ENCODE measurements at places on chromosomes 13 and 19. TPM values are rescaled to one million over a fixed set of nuclear protein-coding genes. Genes with fewer than 3 reads are reported as not detected.

- no peak for DNase-seq
Observed at GRCh38 chr13:31179754-31180153, 18.1 kb upstream of the HSPH1 start.

The KLK5 gene
- not detected for total RNA-seq

DNA sequence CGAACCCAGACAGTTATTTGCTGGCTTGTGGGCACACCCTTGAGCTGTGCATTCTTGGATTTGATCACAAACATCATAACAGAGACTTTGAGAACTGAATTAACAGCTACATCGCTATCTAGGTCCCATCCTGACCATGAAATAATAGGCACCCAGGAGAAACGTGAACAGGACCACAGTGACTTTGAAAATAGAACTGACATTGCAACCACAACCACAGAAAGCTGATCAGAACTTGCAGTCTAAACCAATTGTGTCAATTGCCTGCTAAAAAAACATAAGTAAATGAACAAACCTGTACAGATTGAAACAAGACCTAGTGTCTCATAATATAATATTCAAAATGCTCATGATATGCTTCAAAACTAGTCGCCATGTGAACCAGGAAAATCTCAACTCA, 18.3 kb upstream of the KATNAL1 start:
- DNase-seq: no peak

GRCh38 chr13:43773602-43774001, 13.2 kb downstream of the ENOX1 start:
- no peak for DNase-seq

The ZNF486 gene
- 4.3 TPM for total RNA-seq

The GRIN2D gene
- 0.61 TPM for total RNA-seq

DNA sequence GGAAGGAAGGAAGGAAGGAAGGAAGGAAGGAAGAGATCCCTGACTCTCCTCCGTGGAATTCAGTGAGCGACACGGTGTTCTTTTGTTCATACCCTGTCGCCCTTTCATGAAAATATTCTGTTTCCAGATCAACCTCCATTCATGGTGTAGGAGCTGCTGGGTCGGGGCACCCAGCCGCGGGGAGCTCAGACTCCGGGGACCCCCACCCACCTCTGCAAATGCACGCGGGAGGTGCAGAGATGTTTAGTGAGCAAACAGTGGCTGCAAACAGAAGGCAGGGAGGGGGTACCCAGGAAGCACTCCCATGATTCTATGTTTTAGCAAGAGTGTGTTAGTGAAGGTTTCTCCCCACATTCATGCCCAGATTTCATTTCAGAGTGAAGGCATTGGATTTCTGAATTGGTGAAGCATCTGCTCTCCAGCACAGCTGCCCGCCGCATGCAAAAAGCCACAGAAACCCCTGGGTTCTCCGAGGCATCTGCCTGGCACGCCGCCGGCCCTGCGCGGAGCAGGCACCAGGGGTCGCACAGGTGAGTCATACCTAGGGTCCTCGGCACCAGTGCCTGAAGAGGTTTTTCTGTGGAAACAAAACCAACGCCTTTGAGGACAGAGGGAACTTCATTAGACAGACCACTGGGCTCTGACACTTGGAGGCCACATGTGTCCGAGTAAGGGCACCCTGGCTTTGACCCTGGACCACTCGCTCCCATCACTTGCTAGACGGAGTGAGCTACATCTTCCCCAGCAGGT, 80.6 kb downstream of the ZNF557 start:
- no peak for DNase-seq

- no peak for DNase-seq
Observed at GRCh38 chr13:36428086-36428485, 4.2 kb upstream of the CCNA1 start.

- DNase-seq: no peak
Observed at GRCh38 chr13:100694722-100695508, 20.3 kb upstream of the TMTC4 start.

GRCh38 chr19:14700711-14701375, 11.0 kb downstream of the ZNF333 start:
- no peak for DNase-seq

The THSD1 gene
- total RNA-seq: 17.3 TPM

The TEKTIP1 gene
- 3.2 TPM for total RNA-seq

The RNF113B gene
- total RNA-seq: not detected

GRCh38 chr13:102176846-102177245, 225.0 kb downstream of the FGF14 start:
- no peak for DNase-seq

DNA sequence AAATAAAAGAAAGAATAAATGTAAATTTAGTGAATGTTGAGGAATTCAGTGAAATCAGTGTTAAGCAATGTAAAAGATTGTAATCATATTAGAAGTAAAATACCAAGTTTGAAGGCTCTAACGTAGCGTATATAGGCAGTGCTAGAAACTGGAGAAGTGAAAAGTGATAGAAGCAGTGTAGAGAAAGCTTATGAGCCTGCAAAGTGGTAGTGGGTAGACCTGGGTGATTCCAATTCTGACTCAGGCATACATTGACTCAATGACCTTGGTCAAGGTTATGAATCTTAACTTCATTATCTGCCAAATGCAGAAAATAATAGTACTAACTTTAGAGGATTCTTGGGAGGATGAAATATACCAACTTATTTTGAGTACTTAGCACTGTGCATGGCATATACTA, 4.1 kb downstream of the SLC10A2 start:
- no peak for DNase-seq

The AMER2 gene
- total RNA-seq: not detected

DNA sequence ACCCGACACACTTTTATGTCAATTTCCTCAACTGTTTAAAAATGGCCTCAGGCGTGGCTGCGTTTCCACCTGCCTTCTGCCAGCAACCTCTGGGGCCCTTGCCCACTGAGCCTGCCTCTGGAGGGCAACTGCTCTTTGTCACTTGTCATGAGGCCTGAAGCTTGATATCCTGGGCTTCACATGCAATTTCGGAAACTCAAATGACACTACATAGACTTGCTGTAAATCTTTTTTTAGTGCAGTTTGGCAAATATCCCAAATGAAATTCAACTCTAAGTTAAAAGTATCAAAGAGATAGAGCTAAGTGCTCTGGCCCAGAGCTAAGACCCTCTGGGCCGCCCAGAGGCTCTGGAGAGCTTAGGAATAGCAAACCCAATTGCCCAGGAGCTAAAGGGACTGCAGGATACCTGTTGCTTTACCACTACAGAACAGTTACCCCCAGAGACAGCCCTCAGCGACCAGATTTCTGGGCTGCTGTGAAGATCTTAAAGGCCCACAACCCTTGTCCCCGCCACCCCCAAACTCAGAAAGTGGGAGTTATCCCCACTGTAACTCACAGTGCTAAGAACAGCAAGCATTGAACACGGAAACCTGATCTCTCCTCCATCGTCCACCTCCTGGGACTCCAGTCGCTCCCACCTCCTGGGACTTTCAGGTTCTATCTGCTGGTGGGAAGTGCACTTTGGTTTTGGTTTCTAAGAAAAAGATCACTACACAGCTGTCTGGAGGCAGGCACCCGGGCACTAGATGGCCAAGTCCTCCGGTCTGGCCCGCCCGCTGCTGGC, 19.4 kb downstream of the GJA3 start:
- no peak for DNase-seq

Data from upper lobe of right lung (tissue), 1 donor.